CD4-positive, alpha-beta T cell treated with Interleukin-2 at 100 ng/mL for 4 hours (primary cell): ENCODE measurements at places on chromosomes 12 and 14.

DNA sequence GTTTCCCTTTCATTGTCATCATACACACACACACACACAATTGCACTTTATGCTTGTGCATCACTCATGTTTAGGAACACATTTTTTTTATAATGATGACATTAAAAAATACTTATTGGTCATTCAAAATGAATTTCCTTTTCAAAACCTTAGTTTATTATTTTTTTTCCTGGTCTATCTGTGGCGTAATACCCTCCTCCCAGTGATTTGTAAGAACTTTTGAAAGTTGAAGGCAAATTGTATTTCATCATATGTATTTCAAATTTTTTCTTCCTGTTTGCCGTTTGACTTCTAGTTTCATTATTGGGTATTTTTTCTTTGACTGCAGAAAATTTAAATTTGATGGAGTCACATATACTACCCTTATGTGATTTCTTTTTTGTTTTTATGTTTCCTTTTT, 2.5 kb upstream of the LRRK2 start:
- no peak for DNase-seq

- DNase-seq: no peak
These were observed 48.7 kb upstream of the GNG2 start for GRCh38 chr14:51811706-51812105.

DNA sequence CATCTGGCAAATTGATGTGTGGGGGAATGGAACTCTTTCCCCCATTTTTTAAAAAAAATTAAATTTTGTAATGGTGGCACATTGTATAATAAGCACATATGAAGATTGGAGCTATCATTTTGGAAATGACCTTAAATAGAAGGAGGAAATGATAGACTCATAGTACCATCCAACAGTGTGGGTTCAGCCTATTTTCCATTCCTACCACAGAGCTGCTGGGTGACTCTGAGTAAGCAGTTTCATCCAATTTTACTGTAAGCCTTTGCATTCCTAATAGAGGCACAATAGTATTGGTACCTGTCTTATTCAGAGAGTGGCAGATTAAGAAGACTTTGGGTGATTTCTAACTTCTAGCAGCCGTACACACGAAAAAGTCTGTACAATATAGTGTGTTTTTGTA, 304.5 kb downstream of the RAD51B start:
- no peak for DNase-seq

DNA sequence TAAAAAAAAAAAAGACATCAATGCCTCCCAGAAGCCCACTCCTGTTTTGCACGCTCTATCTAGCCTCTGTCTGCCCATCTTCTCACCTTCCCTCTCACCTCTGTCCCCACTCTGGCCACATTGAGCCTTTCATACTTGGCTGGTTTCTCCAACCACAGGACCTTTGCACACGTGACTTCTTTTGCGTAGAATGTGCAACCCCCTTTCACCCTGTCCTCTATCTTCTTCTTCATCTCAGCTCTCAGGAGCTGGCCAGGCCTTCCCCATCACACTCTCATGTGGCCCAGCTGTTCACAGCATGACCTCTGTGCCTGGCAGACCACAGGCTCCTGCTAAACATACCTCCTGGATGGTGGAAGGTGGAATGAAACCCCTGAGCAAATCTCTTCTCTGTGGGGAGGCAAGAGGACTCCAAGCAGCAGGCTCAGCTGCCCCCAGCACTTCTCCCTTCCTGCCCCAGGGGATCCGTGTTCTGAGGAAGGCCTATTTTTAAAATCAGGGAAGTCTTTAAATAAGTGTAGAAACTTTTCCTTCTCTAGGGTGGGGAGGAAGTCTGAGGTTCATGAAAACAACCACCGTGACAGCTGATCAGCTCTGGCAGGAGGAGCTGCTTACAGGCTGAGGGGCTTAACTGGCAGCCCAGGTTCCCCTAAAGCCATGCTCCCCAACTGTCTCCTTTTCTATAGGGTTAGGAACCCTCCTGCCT, 11.6 kb downstream of the HVCN1 start:
- DNase-seq: no peak

- DNase-seq: peak; percentile 33
These were observed 49.8 kb downstream of the RIN3 start for GRCh38 chr14:92563359-92563758.
